Activated CD8-positive, alpha-beta memory T cell treated with anti-CD3 and anti-CD28 coated beads for 1 hour (primary cell): ENCODE measurements at places on chromosomes 1 and 21.
A peak's percentile ranks its signal among the peaks of the same experiment; 100 is the strongest.

GRCh38 chr1:15678578-15678977 lies 5.5 kb upstream of the PLEKHM2 start:
- no peak for DNase-seq

GRCh38 chr1:211613951-211614350 lies 35.0 kb upstream of the SLC30A1 start:
- DNase-seq: no peak

DNA sequence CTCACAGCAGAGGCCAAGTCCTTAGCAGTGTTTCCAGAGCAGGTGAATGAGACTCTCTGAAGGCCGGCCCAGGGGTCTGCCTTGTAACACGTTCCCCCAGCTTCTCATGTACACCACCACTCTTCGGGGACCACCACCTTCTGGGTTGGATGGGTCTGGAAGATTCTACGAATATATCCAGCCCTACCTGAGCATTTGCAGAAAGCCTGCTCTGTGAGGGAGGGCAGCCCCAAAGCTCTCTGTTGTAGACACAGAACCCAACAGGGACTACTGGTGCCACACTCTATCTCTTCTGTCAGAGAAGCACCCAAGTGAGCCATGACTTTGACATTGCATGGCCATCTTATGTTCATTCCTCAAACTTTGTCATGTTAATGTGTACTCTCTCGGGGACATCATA lies 61.8 kb downstream of the CD247 start:
- no peak for DNase-seq

DNA sequence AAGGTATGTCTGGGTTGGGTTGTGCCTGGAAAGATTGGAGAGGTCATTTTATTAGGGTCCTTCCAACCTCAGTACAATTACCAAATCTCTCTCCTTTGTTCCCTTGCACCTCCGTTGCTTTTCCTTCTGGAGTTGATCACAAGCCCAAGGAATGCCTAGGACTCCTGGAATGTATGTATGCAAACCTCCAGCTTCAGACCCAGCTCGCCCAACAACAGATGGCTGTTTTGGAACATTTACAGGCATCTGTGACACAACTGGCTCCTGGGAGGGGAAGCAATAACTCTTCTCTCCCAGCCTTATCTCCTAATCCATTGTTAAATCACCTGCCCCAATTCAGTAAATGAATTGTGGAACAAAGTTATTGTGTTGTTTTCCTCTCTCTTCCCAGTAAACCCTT lies 8.3 kb downstream of the TSACC start:
- no peak for DNase-seq

DNA sequence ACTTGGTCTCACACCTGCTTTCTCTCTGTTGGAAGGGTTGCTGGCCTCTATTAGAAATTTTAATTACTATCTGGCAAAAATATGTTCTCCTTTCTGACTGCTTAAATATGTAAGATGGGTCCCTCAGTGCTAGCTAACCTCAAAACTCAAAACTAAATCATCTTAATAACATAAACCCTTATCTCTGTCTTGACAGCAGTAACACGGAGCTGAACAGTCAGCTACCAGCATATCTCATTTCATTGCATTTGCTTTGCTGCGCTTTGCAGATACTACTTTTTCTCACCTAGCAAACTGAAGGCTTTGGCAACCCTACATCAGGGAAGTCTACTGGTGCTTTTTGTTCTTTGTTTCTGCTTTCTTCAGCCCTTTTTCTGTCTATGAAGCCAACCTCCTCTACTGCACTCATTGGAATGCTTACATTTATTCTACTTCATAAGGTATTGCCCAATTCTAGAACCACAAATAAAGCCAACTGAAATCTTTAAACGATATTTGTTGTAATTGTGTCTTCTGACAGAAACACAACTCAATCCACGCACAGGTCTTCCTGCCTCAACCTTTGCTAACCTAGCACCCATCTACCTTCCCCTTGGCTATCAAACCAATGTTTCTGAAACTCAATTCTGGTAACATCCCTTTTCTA lies 95.6 kb downstream of the RERE start:
- DNase-seq: no peak

- peak; percentile 43 for DNase-seq
These were observed 3.7 kb upstream of the FNDC7 start for GRCh38 chr1:108708691-108709660.

- no peak for DNase-seq
These were observed 1.6 kb downstream of the DRAXIN start for GRCh38 chr1:11693024-11693590.

DNA sequence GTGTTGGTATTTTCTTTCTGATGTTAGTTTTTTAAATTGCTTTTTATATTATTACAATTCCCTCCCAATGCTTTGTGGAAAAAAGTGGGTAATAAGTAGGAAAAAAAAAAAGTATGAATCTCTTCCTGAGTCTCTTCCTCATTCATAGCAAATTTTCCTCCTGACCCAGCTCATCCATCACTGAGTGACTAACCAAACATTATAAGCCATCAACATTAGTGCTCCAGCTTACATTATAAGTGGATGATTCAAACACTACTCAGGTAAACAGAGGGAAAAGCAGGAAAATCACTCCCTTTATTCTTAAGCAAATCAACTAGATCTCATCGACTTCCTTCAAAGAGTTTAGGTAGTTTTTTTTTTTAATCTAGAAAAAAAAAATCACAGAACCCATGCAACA lies 15.4 kb upstream of the SAMD13 start:
- DNase-seq: no peak

DNA sequence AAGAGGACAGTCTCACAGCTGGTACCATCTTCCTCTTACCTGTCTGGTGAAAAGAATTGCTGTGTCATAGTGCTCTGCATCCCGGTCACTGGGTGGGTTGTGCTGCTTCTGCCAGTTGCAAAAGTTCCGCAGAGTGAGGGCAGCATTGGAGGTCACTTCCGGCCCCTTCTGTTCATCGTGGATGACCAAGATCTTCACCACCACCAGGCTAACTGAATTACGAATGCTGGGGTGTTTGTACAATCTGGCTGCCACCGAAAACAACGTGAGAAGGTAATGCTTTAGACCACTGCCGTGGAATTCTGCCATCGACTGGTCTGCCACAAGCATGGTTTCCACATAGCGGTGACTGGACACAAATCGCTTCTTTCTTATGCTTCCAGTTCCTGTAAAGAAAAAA lies 2.9 kb downstream of the ADAMTS1 start:
- DNase-seq: no peak
